ENCODE measurements at places on chromosomes 3 and 15.

DNA sequence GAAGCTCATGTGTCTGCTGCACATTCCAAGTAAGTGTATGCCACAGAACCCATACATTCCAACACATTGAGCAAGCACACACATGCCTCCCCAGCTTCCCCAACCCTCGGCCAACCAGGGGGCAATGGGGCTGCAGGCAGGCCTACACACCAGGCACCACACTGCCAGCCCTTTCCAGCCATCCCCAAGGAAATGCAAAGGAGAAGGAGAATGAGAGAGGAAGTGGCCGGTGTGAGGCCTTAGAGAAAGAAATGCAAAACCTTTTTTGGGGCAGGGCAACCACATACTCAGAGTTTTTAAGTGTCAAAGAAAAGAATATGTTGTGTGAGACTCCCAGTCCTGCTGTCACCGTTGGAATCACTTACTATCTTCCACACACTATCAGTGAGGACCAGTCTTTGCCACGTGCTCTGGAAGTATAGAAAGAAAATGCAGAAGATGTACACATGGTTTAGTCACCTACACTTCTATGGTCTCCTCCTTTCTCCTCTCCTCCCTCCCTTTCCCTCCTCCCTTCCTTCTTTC lies 11.1 kb downstream of the IGF2BP2 start:
- DNase-seq = no peak

DNA sequence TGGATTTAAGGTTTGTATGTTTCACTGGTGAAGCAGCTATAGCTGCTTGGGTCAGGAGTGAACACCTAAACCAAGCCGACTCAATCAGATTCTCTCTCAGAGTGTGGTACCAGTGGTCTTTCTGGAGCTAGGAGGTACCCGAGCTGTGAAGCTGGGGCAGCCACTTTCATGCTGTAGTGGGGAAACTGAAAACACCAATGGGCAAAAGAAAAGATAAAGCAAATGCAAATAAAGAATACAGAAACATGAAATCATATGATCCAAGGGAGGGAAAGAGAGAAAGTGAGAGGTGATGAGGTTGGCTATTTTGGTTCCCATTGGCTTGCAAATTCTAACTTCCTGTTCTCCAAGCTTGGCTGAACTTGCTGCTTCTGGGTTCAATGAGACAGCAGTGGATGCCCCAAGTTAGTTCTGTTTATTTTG lies 212.3 kb upstream of the CFAP20DC start:
- DNase-seq = no peak

- no peak for DNase-seq
These were observed 21.1 kb upstream of the KLHL6 start for GRCh38 chr3:183576487-183577107.

GRCh38 chr3:155701882-155702465 lies 42.9 kb downstream of the PLCH1 start:
- DNase-seq = no peak

DNA sequence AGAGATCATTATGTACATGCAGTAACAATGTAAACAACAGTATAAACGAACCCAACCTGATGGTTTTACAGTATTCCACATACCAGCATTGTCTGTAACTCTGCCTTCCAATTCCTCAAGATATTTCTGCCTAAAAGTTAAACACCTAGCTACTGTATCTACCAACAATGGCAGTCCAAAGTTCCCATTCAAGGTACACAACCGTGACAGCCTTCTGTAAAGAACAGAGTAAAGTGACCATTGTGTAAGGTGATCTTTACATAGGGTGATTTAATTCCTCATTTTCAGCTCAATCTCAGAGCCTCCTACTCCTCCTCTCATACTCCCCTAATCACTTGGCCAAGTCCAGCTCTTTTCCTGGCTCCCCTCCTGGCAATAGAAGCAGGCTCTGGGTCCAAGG lies 10.4 kb downstream of the SECISBP2L start:
- no peak for DNase-seq

DNA sequence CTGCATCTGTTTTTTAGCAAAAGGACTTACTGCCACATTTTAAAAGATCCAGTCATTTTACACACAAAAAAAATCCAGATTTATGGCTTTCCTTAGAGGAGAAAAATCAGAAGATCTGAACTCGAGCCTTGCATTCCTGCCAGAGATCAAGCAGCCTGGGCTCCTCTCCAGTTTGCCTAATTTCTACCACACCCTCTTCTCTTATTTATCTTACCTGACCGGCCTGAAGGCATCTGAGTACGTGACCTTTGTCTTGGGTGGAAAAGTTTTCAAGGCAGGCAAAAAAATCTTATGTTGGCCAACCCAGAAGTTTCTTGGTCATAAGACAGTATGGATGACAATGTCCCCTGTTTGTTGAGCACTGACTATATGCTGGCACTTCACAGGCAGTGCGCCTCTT lies 60.3 kb downstream of the CHRD start:
- DNase-seq = no peak

DNA sequence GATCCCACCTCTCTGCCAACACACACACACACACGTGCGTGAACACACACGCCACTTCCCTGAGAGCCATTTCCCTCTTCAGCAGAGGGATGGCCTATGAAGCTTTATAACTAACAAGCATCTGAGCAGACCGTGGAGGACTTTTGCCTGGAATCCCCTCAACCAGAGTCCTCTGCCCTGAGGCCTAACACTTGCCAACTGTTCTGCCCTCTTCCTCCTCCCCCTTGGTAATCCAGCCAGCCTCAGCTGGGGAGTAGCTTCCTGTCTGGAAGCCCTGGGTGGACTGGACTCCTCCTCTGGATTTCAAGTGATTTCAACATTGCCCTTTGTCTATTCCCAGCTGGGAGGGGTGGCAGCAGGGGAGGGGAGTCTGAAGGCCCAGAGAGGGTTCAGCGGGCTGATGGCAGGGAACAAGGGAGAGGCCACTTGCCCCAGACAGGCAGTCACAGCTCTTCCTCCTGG lies 68.4 kb upstream of the HACD2 start:
- no peak for DNase-seq

DNA sequence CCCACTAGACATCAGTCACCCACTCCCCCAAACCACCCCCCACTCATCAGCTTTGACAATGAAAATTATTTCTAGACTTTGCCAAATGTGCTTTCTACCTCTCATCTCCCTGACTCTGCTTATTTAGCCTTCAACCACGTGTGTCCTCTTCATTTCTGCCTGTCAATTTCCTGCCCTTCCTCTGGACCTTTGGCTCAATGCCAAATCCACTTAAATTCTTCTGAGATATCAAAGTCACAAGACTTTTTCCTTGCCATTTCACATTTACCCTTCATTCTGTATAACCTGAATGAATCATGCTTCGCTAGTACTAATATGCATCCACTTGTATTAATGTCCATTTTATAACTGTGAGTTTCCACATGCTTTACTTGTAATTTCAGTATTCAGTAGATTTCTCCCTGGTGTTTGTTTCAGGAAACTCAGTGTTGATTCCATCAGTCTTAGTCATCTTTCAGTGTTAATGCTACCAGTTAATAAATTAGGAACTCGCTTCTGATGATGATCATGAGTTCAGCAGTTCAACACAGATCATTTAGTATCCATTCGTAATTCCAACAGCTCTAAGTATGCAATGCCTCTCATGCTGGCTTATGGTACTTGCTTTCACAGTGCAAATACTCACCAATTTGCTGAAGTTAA lies 128.2 kb upstream of the OSTN start:
- no peak for DNase-seq

DNA sequence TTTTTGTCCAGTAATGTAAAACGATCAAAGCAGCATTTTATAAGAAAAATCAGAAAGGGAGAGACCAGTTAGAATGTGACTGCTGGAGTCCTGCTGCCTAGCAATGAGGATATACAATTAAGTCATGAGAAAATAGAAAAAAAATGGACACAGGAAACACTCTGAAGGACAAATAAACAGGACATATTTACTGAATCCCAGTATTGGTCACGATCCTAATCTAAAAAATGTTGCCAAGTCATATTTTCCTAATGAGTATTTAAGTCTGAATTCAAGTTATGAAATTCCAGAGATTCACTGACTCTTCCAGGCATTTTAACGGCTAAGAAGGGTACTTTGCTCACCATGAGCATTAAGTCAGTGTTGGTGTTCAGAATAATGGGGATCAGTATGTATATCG lies 154.3 kb upstream of the CCDC54 start:
- no peak for DNase-seq

GRCh38 chr3:111627092-111627491 lies 31.9 kb upstream of the ZBED2 start:
- no peak for DNase-seq

DNA sequence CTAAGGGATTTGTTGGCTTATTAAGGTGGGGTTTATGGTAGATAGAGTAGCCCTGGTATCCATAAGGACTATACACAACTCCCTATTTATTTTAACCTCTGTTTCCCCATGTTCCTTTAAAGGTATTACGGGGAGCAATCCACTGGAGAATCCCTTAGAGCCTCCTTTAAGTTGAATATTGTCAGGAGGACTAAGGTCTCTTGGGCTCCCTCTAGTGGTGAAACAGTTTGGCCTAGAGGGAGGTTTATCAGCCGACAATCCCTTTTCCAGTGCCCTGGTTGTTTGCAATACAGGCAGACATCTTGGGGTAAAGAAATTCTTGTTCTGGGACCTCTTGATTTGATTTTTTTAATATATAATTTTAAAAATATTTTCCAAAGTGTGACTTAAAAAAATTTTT lies 12.9 kb downstream of the OPA1 start:
- DNase-seq = peak; percentile 36

- DNase-seq = no peak
These were observed 17.9 kb upstream of the FAN1 start for GRCh38 chr15:30885814-30886213.

DNA sequence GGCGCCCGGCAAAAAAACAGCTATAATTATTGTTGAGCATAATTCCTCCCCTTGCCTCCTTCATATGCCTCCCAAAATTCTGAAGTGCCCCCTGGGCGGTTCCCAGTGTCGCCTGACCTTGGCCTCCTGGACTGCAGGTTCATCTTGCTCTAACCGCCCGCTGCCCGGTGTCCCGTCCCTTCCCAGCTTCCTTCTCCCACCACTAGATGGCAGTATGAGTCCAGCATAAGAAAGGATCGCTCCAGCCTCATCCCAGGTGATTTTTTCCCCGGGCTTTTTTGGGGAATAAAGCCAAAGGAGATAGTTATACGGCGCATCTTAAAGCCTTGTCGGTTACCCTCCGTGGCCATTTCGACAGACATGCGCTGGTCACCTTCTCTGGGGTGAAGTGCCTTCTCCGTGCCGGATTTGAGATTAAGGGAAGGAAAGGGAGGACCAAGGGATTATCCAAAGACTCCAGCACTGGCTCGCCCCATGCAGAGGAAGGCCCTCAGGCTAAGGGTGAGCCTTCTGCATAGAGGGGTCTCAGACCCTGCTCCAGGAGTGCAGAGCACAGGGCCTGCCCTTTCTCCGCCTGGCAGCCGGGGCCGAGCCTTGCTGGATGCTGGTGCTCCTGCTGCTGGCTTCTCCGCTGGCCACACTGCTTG lies 45.8 kb upstream of the TRA2B start:
- peak; percentile 47 for DNase-seq

GRCh38 chr3:49158103-49158709 lies 7.9 kb downstream of the CCDC71 start:
- peak; percentile 30 for DNase-seq

GRCh38 chr3:52057812-52058495 lies 1.6 kb upstream of the DUSP7 start:
- no peak for DNase-seq

- DNase-seq = peak; percentile 61
These were observed 41.4 kb upstream of the UMPS start for GRCh38 chr3:124688581-124689454.

DNA sequence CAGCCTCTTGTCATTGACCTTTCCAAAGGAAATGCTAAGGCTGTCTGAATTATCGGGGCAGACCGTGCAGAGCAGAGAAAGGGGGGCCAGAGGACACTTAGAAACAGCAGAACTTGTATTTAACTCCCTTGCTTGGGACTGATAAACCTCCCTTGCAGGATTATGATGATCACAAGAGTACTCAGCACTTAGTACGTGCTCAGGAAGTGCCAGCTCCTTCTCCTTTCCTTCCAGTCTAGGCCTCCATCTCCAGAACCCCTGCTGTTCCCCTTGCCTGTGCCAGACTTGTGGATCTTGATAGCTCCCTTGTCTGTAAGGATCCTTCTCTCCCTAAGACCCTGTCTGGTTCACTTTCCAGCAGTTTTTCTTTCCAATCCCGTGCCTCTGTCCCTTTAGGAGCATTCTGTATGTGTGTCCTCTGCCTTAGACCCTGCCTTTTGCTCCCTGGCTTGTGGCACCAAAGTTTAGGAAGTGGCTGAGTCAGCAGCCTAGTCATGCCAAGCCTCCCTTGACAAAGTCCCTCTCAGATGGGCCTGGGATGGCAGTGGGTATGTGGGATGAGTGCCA lies 747 bp downstream of the SORD start:
- DNase-seq = no peak

GRCh38 chr3:16309558-16309957 lies 44.5 kb downstream of the OXNAD1 start:
- peak; percentile 39 for DNase-seq

GRCh38 chr3:172152874-172153273 lies 113.5 kb downstream of the FNDC3B start:
- no peak for DNase-seq

- no peak for DNase-seq
These were observed 2.3 kb downstream of the SH3BP5 start for GRCh38 chr3:15330031-15330596.

DNA sequence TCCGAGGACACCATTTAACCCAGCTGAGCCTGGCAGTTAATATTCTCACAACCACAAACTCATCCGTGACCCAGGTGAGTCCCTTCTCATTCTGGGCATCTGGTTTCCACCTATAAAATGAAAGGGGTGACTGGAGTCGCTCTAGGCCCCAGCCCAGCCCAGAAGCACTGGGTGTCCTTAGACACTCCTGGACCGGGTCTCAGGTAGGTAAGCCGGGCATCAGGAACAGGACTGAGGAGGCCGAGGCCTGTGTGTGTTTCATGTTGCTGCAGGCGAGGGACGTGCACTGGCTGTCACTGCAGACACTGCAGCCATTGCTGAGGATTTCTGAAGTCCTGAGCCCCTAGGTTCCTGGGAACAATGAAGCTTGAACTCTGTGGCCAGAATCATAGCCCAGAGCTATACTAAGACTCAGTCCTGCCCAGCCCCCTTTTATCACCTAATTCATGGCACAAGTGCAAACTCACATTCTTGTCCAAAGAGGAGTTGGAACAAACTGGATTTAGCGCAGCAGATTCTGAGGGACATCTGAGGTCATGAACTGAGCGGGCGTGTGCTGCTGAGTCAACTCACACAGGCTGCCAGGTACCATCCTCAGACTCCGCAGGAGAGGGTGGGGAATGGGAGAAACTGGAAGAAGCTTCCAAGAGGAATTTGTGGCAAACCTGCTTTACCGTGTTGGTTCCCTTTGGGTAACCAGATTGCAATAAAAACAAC lies 184.9 kb downstream of the FAM43A start:
- DNase-seq = no peak

GRCh38 chr15:79582650-79583049 lies 150.5 kb downstream of the MINAR1 start:
- DNase-seq = no peak
